ENCODE measurements at places on chromosomes 11 and 22.

DNA sequence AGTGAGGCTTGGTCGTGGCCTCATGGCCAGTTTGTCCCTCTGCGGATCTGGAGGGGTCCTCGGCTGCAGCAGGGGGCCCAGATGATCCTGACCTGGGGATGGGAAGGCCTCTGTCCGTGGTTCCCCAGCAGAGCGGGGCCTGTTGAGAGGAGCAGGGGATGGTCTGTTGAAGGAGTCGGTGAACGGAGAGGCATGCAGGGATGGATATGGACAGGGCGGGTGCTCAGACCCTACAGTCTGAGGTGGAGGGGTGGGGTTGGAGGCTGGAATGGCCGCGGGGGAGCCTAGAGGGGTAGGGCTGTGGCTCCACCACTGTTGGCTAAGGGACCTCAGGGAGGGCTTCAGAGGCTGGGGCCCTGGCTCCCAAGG lies 33.8 kb downstream of the RTN4R start:
- DNase-seq: no peak

DNA sequence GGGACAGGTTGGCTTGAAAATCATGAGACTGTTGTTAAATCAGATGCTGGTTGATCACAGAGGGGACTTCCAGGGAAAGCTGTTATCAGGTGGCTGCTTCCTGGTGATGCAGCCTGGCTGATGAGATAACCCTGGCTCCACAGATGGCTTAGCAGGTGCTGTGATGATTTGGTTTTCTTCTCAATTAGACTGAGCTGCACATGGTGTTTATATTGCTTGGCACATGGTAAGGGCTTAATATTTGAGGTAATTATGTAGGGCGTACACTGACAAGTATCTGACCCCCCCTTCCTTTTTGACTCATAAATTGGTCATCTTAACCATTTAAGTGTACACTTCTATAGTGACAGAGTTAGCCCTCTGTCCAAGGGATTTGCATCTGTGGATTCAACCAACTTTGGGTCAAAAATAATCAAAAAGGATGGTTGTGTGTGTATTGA lies 7.0 kb downstream of the RPS3 start:
- DNase-seq: no peak

GRCh38 chr11:133053124-133053776 lies 479.1 kb downstream of the OPCML start:
- DNase-seq: no peak

GRCh38 chr11:59510941-59511589 lies at the start of gene OR4D9:
OR4D9 (plus strand) TSS chr11:59511539; CDS start chr11:59514913, 3,374 bp downstream.
- DNase-seq: no peak

DNA sequence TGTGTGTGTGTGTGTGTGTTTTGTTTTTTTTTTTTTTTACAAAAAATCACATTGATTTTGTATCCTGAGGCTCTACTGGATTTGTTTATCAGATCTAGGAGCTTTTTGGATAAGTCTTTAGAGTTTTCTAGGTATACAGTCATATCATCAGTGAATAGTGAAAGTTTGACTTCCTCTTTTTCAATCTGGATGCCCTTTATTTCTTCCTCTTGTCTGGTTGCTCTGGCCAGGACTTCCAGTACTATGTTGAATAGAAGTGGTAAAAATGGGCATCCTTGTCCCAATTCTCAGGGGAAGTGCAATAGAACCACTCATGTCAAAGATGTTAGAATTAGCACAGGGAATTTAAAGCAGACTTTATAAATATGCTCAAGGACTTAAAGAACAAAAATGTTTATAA lies 32.6 kb upstream of the PRDM11 start:
- DNase-seq: no peak

DNA sequence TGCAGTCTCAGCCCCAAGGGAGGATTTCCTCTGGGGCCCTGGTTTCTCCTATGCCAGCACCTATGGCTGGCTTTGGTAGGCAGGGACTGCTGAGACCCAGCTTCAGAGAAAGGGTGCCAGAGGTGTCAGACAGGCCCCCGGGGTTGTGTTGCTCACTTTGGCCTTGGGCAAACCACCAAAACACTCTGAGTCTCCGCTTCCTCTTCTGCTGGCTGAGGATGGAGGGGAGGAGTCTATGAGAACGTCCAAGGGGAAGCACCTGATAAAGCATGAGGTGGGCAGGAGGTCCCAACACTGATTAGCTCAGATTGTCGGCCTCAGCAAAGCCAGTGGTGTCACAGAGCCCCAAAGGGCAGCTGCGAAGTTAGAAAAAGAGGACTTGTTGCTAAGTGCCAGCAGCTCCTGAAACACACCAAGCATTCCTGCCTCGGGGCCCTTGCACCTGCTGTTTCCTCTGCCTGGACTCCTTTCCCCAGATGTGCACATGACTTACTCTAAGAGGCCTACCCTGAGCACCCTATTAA lies 10.5 kb downstream of the SMTNL1 start:
- no peak for DNase-seq

DNA sequence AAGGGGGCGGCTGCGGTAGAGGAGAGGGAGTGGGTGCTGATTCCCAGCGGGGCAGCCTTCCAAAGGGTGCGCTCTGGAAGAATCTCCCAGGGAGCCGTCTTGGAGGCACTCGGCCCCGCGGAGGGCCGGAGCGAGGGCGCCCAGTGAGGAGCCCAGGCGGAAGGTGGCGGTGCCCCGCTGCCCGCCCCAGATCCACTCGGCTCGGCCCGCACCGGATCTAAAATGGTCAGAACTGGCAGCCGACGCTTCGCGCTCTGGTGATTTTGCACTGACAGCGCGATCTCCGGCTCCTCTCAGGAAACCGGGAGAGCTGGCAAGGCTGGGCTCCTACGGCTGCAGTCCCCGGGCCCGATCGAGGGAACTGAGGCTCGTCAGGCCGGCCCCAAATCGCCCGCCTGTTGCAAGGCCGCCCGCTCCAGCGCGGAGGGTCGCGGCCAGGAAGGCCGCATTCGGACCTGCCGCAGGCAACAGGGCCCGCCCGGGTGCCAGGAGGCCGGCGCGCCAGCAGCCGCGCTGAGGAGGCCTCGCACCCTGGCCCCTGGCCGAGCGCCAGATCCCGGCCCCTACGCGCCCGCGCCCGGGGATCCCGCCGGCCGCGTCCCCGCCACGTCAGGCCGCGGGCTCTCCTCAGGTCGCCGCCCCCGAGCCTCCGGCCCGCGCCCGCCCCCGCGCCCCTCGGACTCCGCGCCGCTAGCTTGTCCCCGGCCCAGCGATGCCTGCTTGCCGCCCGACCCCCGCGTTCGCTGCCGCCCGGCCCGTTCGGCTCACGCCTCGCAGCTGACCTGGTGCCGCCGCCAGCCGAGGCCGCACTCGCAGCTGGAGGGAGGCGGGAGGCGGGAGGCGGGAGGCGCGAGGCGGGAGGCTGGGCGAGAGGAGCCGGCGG lies at the start of gene KLHL22:
Gene KLHL22, minus strand, starts transcription at position 818 of the 883 bp plus-strand sequence. CDS start 6,584 bp downstream, outside the sequence.
- peak; percentile 16 for DNase-seq

DNA sequence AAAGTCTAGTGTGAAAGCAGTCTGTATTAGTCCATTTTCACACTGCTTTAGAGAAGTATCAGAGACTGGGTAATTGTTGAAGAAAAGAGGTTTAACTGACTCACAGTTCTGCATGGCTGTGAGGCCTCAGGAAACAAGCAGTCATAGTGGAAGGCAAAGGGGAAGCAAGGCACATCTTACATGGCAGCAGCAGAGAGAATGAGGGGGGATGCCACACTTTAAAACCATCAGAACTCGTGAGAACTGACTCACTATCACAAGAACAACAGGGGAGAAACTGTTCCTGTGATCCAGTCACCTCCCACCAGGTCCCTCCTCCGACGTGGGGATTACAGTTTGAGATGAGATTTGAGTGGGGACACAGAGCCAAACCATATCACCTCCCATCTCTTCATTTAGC lies 13.8 kb upstream of the TUBA8 start:
- no peak for DNase-seq

- no peak for DNase-seq
These were observed 24.0 kb downstream of the KCNJ5 start for GRCh38 chr11:128915149-128915521.

GRCh38 chr11:74418509-74418895 lies 20.3 kb upstream of the PGM2L1 start:
- DNase-seq: no peak
